T-helper 1 cell (primary cell): ENCODE measurements at places on chromosomes 4 and X.

DNA sequence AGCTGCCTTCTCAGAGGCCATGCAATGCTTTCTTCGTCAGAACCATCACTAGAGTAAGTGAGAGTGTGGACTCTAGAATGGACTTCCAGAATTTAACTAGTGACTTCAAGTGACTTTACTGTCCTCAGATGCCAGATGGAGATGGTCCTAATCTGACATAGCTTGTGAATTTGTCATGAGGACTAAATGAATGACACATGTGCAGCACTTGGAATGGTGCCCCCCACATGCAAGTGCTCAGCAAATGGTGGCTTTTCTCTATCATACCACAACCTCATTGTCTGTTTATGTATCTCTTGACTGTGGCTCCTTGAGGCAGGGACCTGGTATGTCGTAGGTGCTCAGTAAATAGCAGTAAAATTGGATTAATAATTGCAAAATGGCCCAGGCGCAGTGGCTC, 91.6 kb upstream of the STX18 start:
- no peak for DNase-seq

GRCh38 chr4:153074936-153075630, 129.2 kb upstream of the TRIM2 start:
- no peak for DNase-seq

GRCh38 chrX:72693477-72693876, 20.6 kb downstream of the PHKA1 start:
- DNase-seq: no peak

GRCh38 chrX:108199691-108200090, 108.1 kb downstream of the ATG4A start:
- no peak for DNase-seq

DNA sequence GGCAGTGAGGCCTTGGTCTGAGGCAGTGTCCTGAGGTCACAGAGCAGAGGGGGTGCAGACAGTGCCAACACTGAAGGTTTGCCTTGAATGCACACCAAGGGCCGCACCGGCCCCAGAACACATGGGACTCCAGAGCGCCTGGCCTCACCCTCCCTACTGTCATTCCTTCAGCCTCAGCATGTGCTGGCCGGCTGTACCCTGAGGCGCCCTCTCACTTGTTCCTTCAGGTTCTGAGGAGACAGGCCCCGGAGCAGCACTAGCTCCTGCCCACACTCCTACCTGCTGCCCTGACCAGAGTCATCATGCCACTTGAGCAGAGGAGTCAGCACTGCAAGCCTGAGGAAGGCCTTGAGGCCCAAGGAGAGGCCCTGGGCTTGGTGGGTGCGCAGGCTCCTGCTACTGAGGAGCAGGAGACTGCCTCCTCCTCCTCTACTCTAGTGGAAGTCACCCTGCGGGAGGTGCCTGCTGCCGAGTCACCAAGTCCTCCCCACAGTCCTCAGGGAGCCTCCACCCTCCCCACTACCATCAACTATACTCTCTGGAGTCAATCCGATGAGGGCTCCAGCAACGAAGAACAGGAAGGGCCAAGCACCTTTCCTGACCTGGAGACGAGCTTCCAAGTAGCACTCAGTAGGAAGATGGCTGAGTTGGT, 2.4 kb downstream of the MAGEA12 start:
- DNase-seq: no peak

- no peak for DNase-seq
Measured at GRCh38 chr4:171025776-171026175, 787.4 kb upstream of the GALNTL6 start.

GRCh38 chr4:45925809-45926208, 198.0 kb downstream of the GABRG1 start:
- no peak for DNase-seq

DNA sequence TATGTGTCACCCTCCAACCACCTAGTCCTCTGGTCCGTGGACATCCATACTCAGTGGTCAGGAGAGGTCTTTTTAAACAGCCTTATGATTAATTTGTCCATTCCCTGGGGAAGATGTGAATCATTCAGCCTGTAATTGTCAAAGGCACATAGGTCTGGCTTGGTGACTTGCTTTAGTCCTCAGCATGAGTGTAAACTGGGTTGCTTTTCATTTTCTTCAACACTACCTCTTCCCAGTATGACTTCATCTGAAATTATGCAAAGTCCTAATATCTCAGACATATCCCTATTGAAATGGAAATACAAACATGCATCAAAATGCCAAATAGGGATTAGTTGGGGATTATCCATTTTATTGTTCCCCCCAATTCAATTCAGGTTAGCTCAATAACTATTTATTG, 208.3 kb upstream of the AMOT start:
- no peak for DNase-seq

DNA sequence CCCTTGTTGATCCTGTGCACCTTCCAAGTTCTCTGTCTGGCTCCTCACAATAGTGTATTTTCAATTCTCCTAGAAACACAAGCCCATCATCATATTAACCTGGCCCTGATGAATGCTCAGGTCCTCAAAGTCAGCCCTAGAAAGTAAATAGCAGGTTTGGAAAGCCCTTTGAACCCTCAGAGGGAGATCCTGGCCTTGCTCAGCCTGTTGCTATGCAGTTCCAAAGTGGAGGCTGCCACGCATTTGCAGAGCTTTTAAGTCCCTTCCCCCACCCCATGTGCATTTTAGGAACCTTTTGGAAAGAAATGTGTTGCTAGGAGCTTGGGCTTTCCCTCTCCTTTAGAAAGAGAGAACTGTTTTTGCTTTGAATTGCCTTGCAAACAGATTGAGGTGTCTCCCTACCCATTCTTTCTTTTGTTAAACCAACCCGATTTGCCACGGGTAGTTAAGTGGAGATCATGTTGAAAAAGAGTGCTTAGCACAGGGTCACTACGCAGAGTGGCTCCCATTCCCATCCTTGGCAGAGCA, 12.2 kb downstream of the MAMLD1 start:
- DNase-seq: no peak

DNA sequence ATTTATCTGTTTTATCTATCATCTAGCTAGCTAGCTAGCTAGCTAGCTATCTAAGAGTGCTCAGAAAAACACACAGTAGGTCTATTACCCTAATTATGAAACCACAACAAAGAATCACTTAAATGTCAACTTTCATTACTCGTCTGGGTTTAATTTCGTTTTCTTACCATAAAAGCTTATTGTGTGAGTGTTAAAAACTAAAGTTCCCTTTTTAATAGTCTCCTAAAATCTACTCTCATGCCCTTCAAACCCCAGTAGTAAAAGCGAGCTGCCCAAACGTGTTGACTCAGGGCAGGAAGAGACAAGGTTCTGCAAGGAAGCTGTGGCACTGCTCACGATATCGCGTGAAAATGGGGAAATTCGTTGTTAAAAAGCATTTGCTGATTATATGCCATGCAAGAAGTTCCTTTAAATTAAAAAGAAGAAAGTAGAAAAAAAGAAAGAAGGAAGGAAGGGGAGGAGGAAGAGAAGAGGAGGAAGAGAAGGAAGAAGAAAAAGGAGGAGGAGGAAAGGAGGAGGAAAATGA, 595 bp downstream of the MBNL3 start:
- peak; percentile 50 for DNase-seq

GRCh38 chrX:34132028-34132427, at the start of gene FAM47A:
Gene FAM47A, minus strand, starts transcription at chrX:34132314. Its CDS starts 36 bp downstream, at chrX:34132278.
- no peak for DNase-seq

GRCh38 chr4:105145156-105145902, 1.3 kb upstream of the TET2 start:
- no peak for DNase-seq

- no peak for DNase-seq
Measured at GRCh38 chr4:38347251-38347650, 316.7 kb upstream of the KLF3 start.

DNA sequence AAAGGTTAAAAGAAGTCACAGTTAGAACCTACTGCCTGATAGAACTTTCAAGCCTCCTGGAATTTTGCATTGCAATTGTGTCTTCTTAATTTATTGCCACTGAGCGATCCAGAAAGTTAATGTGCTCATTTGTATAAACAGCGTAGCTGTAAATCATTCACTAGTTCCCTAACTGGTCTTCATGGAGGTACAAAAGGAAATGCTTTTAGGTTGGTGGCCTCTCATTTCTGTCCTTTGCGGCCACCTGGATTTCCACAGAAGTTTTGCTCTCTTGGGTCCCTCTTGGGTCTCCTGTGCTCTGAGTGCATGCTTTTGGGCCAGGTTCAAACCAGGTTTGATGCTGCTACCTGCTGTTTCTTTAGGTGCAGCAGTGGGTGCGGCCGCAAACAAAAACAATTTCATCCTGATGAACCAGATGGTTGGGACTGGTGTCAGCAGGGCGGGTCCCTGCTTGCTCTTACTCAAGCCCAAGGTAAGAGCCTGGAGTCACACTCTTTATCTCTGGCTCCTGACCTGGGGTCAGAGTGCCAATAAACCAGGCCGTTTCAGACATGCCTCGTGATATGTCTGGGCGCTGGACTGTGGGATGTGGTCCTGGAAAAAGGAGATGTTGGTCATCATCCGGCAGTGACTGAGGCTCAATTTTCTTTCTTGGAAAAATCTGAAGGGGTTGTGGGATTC, 270.1 kb downstream of the PTTG2 start:
- DNase-seq: no peak

DNA sequence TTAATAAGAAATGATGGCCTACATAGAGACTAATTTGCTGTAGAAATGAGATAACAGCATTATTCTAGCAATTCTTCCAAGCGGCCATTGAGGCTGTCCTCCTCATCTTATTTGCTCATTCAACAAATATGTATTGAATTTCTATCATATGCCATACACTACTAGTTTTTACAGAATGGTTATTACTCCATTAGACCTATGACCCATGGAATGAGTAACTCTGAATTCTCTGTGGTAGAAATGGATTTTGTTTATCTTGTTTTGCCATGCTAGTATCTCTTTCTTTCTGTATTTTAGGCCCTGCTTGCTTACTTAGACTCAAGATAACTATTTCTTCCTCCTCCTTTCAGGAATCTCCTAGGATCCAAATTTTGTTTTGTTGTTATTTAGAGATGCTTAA, 103.5 kb downstream of the RPA4 start:
- no peak for DNase-seq

DNA sequence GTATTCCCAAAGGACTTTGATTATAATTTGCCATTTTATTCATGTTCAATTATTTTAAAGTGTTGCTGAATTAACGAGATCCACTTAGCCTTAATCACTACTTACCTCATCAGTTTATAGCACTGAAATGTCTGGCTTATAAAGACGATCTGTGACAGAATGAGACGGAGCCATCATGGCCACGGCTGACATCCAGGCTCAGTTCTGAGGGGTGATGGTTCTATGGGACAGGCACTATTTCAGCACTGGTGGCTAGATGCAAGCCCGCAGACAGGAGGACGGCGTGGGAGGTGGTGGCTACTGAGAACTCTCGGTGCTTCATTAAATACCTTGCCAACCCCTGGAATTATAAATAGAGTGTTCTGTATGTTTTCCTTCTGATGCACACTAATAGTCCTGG, 1084.2 kb upstream of the TENM3 start:
- DNase-seq: no peak

- no peak for DNase-seq
Measured at GRCh38 chr4:140304346-140304745, 69.1 kb upstream of the SCOC start.

- no peak for DNase-seq
Measured at GRCh38 chr4:39614487-39615162, 24.0 kb downstream of the SMIM14 start.

GRCh38 chr4:138092060-138092459, 150.1 kb downstream of the SLC7A11 start:
- DNase-seq: no peak

DNA sequence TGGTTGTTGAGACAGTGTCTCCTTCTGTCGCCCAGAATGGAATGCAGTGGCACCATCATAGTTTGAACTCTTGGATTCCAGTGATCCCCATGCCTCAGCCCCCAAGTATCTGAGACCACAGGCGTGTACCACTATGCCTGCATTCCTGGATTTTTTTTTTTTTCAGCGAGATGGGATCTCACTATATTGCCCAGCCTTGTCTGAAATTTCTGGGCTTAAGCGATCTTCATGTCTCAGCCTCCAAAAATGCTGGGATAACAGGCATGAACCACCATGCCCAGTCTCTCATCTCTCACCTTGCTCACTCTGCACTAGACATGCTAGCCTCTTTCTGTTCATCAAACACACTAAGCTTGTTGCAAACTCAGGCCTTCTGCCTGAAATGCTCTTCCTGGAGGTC, 104.1 kb downstream of the UBE2K start:
- DNase-seq: no peak

- no peak for DNase-seq
Measured at GRCh38 chr4:11623726-11624037, 195.0 kb upstream of the HS3ST1 start.

- DNase-seq: no peak
Measured at GRCh38 chr4:77007358-77008230, 58.0 kb downstream of the SEPTIN11 start.

GRCh38 chr4:1797861-1798579, 4.9 kb downstream of the FGFR3 start:
- DNase-seq: no peak

- no peak for DNase-seq
Measured at GRCh38 chr4:44983083-44983482, 256.7 kb upstream of the GNPDA2 start.

- peak; percentile 5 for DNase-seq
Measured at GRCh38 chrX:119008110-119008744, 33.8 kb downstream of the LONRF3 start.

DNA sequence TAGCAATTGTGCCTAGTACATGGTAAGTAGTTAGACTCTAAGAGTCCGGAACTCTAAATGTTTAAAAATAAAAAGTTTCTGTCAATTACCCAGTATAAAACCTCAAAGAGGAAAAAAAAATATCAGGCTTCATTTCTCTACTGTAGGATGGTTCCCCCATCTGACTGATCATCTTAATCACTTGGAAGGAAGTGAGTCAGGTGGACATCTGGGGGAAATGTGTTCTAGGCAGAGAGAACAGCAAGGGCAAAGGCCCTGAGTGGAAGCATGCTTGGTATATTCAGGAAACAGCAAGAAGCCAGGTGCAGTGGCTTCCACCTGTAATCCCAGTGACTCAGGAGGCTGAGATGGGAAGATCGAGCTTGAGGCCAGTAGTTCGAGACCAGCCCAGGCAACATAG, 2.9 kb upstream of the EIF1AX start:
- DNase-seq: no peak

GRCh38 chrX:68923147-68923546, 94.3 kb downstream of the EFNB1 start:
- no peak for DNase-seq

GRCh38 chrX:9897761-9898161, 69.4 kb upstream of the CLDN34 start:
- DNase-seq: no peak

- DNase-seq: no peak
Measured at GRCh38 chrX:98407584-98407983, 1523.9 kb downstream of the RPA4 start.
